ENCODE measurements at places on chromosomes 1 and 21.

GRCh38 chr1:2975466-2976179 is 45.6 kb upstream of the ACTRT2 start:
- DNase-seq: no peak

DNA sequence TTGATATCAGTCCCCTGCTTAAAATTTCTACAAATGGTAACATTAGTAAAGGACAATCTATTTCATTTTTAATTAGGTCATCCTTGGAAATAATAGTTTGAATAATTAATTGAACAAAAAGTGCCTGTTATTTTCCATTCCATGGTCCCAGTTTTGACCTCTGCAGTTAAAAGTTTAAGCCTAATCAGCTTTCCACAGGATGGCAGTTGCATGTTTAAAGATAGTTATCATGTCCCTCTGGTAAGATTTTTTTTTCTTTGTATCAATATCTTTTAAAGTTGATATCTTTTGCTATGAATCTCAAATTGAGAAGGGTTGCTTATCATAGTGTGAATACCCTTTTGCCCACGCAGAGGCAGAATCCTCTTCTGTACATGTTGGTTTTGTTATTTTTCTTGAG is 90.4 kb downstream of the HS2ST1 start:
- no peak for DNase-seq

DNA sequence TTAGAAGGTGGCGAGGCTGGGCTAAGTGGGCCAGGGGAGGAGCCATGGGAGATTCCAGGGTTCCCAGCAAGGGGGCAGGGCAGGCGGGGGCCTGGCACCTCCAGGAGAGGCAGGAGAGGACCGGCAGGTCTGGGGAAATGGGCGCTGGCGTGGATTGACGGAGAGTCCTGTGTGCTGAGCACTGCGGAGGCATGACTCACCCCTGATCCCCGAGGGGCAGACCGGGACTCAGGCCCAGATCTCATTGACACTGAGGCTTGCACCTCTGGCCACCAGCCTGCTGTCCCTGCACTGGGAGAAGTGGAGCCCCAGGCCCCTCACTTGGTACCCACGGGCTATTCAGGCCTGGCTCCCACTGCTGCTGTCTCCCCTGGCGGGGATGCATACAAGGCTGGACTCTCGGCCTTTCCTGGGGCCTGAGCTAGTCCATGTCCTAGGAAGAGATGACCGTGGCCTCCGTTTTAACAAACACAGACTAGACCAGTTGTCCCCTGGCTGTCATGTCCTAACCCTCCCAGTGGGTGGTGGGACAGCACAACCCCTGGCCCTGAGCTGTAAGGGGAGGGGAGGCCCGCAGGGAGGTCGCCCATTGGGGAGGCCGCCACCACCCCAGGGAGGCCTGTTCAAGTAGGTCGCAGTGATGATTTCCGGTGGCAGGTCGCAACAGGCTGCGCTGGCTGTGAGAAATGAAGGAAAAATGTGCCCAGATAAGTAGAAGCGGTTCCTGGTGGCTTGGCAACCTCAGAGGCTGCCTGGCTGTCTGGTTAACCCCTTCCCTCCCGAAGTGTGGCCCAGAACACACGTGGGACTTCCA is 39.7 kb downstream of the RIPK4 start:
- DNase-seq: no peak

GRCh38 chr21:42590431-42591131 is 62.8 kb upstream of the PDE9A start:
- DNase-seq: peak; percentile 30

- DNase-seq: no peak
These were observed 6.5 kb upstream of the BARHL2 start for GRCh38 chr1:90723590-90724108.

DNA sequence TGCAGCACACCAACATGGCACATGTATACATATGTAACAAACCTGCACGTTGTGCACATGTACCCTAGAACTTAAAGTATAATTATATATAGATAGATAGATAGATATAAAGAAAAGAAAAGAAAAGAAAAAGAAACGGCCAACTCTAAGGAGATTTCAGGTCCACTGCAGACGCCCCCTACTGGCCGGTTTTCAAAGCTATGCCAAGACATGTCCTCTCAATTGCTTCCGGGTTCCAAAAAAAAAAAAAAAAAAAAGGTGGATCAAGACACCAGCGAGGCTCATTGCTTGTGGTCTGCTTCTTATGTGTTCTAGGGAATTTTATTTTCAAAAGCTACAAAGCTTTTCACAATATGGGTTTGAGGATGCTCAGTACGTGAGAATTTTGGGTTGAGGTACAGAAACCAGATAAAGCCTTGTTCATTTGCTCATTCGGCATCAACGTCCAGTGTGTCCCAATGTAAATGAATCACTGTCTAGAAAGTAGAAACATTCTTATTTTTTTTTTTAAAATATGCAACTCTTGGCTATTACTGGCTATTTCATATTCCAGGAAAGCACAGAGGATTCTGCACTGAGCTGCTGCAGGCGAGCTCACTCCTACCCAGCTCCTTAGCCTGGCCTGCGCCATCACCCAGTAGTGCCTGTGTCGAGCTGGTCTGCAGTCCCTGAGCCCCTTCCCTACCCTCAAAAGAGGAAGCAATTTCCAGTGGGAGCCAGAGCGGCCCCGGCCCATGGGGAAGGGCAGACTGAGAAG is 643.0 kb downstream of the KIF26B start:
- DNase-seq: no peak

DNA sequence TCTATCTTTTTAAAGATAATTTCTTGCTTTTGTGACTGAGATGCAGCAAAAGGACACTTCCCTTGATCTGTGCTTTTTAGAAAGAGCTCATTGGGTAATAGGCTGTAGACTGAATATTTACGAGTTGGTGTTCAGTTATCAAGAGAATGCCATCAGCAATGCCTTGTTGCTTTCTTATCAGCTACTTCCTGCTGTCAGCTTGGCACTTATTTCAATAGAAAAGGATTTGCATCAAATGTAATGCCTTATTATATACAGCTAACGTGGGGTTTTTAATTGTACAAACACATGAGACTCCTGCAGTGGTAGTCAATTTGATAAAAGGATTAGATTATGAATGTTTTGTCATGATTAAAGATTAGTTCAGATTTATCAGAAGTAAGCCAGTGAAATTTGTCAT is 122.2 kb downstream of the ADGRL2 start:
- no peak for DNase-seq

GRCh38 chr1:156421062-156421938 is 52.3 kb downstream of the RHBG start:
- DNase-seq: peak; percentile 75

- no peak for DNase-seq
These were observed 643.9 kb upstream of the CAMK1G start for GRCh38 chr1:208939537-208940085.

- DNase-seq: no peak
These were observed 3.2 kb downstream of the CYP4B1 start for GRCh38 chr1:46802081-46802480.

- DNase-seq: no peak
These were observed 48.6 kb downstream of the CEP350 start for GRCh38 chr1:180003026-180003695.

DNA sequence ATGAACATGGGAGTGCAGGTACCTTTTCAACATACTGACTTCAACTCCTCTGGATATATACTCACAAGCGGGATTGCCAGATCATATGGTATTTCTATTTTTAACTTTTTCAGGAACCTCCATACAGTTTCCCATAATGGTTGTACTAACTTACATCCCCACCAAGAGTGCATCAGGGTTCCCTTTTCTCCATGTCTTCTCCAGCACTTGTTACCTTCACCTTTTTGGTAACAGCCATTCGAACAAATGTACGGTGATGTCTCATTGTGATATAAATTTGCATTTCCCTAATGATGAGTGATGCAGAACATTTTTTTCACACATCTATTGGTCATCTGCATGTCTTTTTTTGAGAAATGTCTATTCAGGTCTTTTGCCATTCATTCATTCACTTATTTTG is 25.9 kb upstream of the ACTA1 start:
- DNase-seq: no peak

GRCh38 chr1:199287647-199288046 is 648.8 kb downstream of the PTPRC start:
- DNase-seq: no peak

GRCh38 chr21:36849461-36850105 is 116.9 kb downstream of the HLCS start:
- DNase-seq: no peak

DNA sequence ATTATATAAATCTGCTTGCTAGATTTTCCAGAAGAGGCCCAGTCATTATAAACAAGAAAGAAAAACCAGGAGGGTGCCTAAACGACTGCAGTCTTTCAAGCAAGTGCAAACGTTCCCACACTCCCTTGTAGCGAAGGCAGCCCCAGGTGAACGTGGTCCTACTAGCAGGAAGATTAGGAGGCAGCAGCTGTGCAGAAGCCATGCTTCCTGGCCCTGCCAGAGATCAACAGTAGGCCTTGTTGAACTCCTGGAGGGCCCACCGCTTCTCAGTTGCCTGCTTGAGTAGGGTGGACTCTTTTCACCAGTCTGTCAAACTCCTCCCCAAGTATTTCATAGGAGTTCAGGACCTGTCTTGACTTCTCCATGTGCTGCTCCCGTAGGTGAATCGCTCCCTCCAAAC is 163.0 kb upstream of the GORAB start:
- no peak for DNase-seq

- DNase-seq: no peak
These were observed 8.2 kb downstream of the SON start for GRCh38 chr21:33550772-33551660.

DNA sequence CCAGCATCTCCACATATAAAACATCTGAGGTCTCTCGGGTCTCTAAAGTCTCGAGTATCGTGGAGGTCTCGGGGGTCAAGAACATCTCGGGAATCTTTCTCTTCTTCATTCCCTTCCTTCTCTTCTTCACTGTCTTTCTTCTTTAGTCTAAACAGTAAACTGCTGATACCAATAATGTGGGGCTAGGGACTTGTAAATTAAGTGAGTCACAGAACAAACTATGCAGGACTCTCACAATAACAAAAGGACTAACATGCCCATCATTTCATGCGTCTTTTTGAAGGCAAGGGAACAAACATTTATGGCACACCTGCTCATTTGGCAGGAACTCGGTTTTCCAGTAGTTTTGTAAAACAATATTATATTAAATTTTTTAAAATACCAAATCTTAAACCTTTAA is 32.4 kb downstream of the PRPF38A start:
- no peak for DNase-seq

GRCh38 chr1:81158592-81158991 is 642.1 kb upstream of the ADGRL2 start:
- no peak for DNase-seq

DNA sequence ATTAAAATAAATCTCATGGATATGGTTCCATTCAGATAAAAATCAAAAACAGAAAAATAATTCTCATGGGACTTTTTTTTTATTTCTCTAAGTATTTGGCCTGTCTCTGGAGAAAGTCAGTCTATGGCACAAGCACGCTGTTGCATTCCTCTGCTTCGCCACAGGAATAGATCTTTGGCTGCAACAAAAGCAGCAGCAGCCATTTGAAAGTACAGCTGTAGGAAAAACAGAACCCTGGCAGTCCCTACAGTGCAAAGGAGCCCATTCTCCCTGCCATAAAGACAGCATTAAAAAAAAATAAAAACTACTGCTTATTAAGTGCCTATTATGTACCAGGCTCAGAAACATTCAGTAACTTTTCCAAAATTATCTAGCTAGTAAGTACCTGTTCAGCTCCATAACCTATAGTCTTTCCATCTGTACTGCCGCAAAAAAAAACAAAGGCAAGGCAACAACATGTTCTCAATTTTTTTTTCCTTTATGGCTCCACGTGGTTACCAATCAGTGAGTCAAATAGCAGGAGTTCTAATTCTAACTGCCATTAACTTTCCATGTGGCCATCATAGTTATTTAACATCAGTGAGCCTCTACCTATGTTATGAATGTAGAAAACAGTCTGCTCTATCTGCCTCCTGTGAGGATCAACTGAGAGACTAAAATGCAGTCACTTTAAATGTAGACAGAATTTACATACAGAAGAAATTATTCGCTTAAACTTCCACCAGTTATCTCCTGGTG is 22.7 kb downstream of the SLC35D1 start:
- no peak for DNase-seq

DNA sequence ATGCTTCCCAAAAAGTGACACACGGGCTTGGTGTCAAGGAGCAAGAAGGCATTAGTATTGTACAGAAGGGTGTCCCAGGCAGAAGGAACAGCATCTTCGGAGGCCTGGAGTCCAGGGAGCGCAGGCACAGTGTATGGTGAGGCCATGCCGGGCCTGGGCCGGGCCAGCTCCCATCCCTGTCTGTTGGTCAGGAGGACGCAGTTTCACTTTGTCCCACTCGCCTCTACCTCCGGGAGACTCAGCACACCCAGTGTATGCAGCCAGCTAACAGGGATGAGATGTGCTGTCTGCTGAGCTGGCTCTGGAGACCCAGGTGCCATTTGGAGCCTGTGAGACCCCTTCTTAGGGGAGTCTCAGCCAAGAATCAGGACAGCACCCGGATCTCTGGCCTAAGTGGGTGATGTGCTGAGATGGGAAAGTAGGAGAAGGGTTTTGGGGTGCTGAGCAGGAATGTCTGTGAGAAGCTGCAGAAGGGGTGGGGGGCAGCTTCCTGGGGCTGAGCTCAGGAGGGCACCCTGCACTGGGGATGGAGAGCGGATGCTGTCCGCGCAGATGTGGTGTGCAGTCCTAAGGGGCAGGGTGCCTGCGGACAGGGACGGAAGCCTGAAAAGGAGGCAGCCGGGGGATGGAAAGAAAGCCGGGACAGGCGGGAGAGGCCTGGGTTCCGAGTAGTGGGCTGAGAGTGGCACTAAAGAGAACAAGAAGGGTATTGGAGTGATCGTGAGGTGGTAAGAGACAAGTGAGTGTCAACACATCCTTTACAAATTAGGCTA is 25.7 kb downstream of the DMRTB1 start:
- no peak for DNase-seq

GRCh38 chr1:93699503-93700168 is 18.0 kb upstream of the BCAR3 start:
- no peak for DNase-seq

- no peak for DNase-seq
These were observed 6.0 kb downstream of the HUNK start for GRCh38 chr21:31878831-31879230.

GRCh38 chr1:217067642-217068041 is 344.4 kb upstream of the ESRRG start:
- DNase-seq: no peak

GRCh38 chr21:39675993-39676661 is 63.4 kb downstream of the B3GALT5 start:
- no peak for DNase-seq

DNA sequence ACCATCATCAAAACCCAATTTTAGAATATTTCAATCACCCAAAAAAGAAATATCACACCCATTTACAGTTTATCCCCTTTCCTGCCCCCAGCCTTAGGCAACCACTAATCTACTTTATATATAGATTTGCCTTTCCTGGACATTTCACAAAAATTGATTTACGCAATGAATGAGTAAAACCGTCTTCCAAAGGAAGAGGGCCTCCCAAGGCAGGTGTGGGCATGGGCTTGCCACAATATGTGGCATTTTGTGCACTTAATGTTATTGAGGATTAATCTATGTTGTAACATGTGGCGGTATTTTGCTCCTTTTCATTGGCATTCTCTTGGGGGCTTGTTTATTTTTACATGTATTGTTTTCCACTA is 11.8 kb upstream of the BMP8B start:
- DNase-seq: no peak
